ENCODE measurements at places on chromosomes 2 and 18.

- DNase-seq = no peak
These were observed 200.6 kb downstream of the CTIF start for GRCh38 chr18:48739266-48740067.

GRCh38 chr2:204923957-204924356, 378.7 kb downstream of the PARD3B start:
- no peak for DNase-seq

GRCh38 chr2:5926871-5927512, 234.8 kb downstream of the SOX11 start:
- DNase-seq = no peak

GRCh38 chr2:241850544-241851324, 8.0 kb downstream of the PDCD1 start:
- DNase-seq = no peak

DNA sequence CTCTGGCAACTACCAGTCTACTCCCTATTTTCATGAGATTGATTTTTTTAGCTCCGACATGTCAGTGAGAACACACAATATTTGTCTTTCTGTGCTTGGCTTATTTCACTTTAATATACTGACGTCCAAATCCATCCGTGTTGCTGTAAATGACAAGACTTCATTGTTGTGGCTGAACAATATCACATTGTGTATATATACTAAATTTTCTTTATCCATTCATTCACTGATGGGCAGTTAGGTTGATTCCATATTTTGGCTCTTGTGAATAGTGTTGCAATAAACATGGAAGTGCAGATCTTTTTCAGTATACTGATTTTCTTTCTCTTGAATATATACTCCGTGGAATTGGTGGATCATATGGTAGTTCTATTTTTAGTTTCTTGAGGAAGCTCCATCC, 5.8 kb upstream of the TTC21B start:
- DNase-seq = no peak

DNA sequence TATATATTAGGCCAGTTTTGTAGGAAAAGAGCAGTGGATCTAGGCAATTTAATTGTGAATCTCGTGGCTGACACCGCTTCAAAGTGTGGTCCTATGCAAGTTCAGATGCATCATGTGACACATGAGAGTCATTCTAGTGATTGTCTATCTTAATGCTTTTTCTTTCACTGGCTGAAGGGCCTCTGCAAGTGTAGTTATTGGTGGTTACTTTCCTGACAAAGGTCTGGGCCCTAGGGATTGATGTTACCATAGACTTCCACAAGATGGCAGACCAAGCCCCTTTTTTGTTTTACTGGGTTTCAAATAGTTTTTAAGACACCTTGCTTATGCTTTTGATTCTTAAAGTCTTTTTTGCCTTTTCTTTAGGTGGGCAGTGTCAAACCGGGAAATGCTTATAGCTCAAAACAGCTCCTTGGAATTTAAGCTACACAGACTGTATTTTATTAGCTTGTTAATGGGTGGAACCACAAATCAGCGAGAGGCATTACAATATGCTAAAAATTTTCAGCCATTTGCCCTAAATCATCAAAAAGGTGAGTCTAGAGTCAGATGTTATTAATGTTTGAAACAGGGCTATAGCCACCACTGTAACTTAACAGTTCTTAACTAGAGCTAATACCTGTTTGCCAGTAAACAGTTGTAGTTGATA, 25.9 kb downstream of the CD8A start:
- no peak for DNase-seq
